NCI-H748 treated with DMSO at 0.1 percent for 48 hours (cell line): ENCODE measurements at places on chromosomes 4 and X.

DNA sequence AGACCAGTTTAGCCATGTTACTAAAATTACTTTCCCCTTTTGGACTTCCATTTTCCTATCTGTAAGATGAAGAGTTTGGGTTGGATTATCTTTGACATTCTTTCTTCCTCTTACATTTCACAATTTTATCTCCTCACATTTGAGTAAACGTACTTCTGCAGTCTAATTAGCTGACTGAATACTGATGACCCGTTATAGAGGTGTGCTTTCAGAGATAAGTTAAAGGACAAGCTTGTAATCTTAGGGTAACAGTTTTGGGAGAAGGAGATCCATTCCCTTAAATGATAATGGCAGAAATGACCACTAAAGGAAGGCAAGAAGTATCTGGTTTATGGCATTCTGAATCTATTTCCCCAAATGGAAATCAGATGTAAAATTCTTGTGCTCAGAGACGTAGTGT, 222.6 kb upstream of the FTHL17 start:
- no peak for DNase-seq

GRCh38 chr4:26248647-26249046, 72.2 kb upstream of the RBPJ start:
- peak; percentile 33 for DNase-seq

- no peak for DNase-seq
These were observed 6.9 kb downstream of the MRFAP1L1 start for GRCh38 chr4:6702761-6703160.

DNA sequence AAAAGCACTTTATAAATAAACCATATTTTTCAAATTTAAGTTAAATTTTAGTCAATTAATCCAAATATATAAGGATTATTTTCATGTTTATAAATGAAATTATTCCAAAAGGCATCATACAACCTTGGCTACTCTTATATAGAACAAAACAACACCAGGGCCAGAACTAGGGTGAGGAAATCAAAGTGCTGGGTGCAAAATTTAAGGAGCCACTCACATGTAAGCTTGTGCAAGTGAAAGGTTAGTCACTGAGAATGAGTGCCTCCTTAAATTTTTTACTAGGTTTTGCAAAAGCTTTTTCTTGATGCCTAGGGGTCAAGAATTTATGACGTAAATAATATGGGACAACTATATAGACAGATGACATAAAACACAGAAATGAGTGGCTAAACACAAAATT, 83.4 kb upstream of the COX18 start:
- no peak for DNase-seq

DNA sequence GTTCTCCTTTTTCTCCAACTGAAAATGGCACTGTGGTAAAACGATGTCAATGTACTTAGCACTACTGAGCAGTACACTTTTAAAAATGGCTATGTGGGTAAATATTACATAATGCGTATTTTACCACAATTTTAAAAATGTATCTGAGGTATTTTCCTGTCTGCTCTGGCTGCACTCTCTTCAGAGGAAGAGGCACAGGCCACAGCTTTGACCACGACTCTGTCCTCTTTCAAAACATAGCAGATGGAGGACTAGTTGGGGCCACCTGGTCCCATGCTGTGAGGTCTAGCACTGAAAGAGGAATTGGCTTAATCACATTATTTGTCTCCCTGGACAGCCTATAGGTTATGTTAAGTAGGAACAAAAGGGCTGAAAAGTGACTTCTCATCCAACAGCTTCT, 5.2 kb downstream of the KCNE5 start:
- DNase-seq: no peak

DNA sequence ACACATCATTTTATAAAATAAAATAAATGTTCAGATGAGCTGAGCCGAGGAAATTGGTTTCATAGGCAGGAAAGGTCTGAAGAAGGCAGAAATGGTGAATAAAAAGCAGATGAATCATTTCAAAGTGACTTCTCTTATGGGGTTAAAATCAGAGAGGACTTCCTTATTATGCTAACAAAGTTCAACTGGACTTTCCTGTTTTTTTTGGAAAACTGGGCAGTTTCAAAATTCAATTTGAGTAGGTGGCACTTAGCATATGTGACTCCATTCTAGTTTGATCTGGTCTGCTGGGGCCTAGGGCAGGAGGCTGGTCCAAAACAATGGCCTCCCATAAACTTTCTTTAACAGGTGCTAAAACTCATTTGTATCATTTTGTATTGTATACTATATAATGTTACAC, 1794.9 kb upstream of the TENM3 start:
- no peak for DNase-seq

DNA sequence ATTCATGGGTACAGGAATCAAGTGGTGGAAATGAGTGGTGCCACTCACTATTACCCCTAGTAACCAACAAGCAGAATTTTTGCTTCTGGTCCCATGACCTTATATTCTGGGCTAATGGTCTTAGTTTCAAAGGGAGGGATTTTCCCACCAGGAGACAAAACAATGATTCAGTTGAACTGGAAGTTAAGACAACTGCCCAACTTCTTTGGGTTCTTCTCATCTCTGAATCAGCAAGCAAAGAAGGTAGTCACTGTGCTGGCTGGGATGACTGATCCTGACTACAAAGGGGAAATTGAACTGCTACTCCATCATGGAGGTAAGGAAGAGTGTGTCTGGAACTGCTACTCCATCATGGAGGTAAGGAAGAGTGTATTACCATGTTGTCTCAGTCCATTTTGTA, 87.2 kb downstream of the IL13RA2 start:
- no peak for DNase-seq

- no peak for DNase-seq
These were observed 20.4 kb upstream of the GPM6B start for GRCh38 chrX:13837290-13837745.

DNA sequence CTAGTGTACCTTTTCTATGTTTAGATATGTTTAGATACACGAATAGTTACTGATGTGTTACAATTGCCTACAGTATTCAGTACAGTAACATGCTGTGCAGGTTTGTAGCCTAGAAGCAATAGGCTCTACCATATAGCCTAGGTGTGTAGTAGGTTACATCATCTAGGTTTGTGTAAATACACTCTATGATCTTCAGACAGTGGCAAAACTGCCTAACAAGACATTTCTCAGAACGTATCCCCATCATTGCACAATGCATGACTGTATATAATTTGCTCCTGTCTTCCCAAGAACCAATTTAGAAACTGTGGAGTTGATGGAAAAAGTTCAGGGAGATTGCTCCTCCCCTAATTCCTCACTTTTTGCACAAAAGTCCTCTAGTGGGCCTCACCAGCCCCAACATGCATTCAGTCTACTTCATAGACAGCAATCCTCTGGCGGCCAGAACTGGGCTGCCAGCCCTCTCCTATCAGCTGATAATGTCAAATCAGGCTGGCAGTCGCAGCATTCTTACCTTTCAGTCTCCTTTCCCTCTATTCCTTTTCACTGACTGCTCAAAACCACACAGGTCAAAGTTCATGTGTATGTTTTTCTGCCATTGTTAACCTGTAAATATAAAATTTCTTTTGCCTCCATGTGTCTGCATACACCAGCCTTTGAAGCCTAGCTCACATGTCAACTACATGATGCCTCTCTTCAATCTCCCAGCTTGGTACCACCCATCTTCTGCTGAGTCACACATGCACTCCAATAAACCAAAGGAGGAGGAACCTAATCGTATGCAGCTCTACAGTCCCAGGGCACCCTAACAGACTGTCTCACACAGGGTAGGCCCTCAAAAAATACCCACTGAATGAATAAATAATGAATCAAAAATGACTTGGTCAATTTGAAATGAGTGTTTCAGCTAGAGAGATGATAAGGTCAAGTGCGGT, 32.0 kb downstream of the BCLAF3 start:
- DNase-seq: no peak

- DNase-seq: peak; percentile 2
These were observed 37.4 kb downstream of the LHFPL1 start for GRCh38 chrX:112642349-112642748.

DNA sequence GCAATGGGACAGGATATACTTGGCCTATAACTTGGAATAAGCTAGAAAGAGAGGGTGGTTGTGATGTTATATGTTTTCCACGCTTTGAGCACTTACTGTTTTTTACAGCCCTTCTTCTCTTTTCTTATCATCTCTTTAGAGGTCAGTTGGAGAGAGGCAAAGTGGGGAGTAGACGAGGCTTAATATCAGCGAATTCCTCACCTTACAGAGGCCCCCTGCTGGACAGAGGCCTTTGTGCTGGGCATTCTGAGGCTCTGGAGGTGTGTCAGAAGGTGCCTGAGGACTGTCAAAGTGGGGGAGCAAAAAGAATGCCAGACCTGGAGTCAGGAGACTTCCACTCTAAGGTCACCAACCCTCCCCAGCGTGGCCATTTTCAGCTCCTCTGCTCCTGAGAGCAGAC, 42.5 kb downstream of the MAMLD1 start:
- no peak for DNase-seq

GRCh38 chr4:23728393-23728792, 161.5 kb downstream of the PPARGC1A start:
- no peak for DNase-seq
